ENCODE measurements at places on chromosomes 12 and 14. TPM values are rescaled to one million over a fixed set of nuclear protein-coding genes. Genes with fewer than 3 reads are reported as not detected.

The SLC2A14 gene
- 0.12 TPM for total RNA-seq

The MIPOL1 gene
- total RNA-seq: not detected

The MRPL52 gene
- total RNA-seq: 101 TPM

- H3K27ac ChIP-seq: no peak overlapping the region
- no peaks in the 10 kb centered on the region for H3K27me3 ChIP-seq
- H3K4me1 ChIP-seq: peaks cover 3% of the 10 kb centered on the region
- no peak for DNase-seq
- no peak overlapping the region for H3K4me3 ChIP-seq
These were observed 106.7 kb downstream of the KTN1 start for GRCh38 chr14:55686713-55687112.

DNA sequence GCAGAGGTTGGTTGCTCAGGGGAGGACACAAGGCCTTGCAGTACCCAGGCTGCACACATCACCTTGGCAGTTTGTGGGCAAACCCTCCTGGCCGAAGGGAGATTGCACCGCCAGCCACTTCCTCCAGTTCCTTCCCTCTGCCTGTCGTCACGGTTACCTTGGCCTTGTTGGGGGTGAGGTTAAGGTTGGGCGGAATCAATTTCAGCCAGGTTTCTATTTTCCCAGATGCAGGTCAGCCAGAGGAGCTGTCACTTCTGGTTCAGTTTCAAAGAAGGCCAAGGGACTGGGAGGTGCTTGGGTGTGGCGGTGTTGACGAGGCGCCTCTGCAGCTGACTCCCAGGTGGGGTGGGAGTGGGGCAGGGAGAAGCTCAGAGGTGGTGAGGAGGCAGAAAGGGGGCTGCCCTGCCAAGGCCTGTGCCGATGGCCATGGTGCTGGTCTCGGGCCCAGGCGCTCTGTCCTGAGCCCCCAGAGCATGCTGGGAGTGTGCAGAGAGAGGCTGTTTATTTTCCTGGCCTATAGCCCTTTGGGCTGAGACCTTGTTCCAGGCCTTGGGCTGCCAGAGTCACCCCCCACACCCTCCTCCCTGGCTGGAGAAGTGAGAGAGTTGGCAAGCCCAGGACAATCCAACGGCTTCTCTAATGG lies 31.4 kb downstream of the JDP2 start:
- no peaks in the 10 kb centered on the region for H3K36me3 ChIP-seq
- H3K4me3 ChIP-seq: no peak overlapping the region
- H3K4me1 ChIP-seq: peaks cover 12% of the 10 kb centered on the region
- no peak for DNase-seq
- H3K27ac ChIP-seq: peak overlapping the region; percentile 51

DNA sequence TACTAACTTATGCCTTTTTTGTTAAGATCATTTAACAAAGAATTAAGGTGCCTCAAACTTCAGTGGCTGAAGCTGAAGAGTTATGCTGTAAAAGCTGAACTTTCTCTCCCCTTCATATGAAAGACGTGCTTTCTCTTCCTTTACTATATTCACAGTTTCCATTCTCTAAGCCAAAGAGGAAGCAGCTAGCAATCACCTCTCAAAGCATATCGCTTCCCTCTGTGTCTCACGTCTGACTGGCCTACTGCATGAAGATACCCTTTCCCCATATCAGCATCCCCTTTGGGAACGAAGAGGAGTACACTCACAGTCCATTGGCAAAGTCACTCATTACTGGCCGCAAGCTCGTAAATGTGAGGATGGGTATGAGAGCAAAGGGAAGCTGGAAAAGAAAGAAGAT lies 34.9 kb downstream of the SLC11A2 start:
- H3K36me3 ChIP-seq: peaks cover 59% of the 10 kb centered on the region
- H3K27me3 ChIP-seq: no peaks in the 10 kb centered on the region
- no peak for DNase-seq
- H3K27ac ChIP-seq: no peak overlapping the region

- H3K36me3 ChIP-seq: peaks cover 31% of the 10 kb centered on the region
- H3K27me3 ChIP-seq: no peaks in the 10 kb centered on the region
- H3K27ac ChIP-seq: no peak overlapping the region
- DNase-seq: no peak
- H3K4me3 ChIP-seq: no peak overlapping the region
- peaks cover 8% of the 10 kb centered on the region for H3K4me1 ChIP-seq
These were observed 89.4 kb downstream of the R3HDM2 start for GRCh38 chr12:57341275-57341990.
